ENCODE measurements at places on chromosomes 16 and 17. TPM values are rescaled to one million over a fixed set of nuclear protein-coding genes. Genes with fewer than 3 reads are reported as not detected.

- H3K27ac ChIP-seq = no peak overlapping the region
- no peak for DNase-seq
- H3K4me3 ChIP-seq = no peak overlapping the region
- peaks cover 11% of the 10 kb centered on the region for H3K27me3 ChIP-seq
- H3K36me3 ChIP-seq = peaks cover 5% of the 10 kb centered on the region
- peaks cover 14% of the 10 kb centered on the region for H3K4me1 ChIP-seq
Observed at GRCh38 chr17:67041941-67042899, 2.1 kb upstream of the CACNG1 start.

DNA sequence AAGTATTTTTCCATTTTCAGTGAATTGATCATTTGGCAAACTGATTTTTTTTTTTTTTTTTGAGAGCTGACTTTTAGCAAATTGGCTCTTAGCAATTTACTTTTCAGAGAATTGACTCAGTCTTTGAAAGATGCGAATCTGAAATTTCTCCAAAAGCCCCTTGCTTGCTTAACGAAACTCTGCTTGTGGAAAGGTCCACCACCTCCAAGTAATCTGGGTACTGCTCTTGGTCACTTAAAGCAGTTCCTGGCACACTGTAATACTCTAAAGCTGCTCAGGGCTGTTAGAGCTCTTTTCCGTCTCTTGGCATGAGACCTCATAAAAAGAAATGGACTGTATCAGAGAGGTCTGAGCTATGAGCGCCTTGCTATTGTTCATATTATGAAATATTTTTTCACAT lies 2.9 kb downstream of the GSDMB start:
- no peak for DNase-seq
- H3K4me3 ChIP-seq = no peak overlapping the region

The C16orf92 gene
- not detected for total RNA-seq

GRCh38 chr17:17935321-17936271 lies 36.6 kb downstream of the TOM1L2 start:
- H3K4me1 ChIP-seq = peaks cover 28% of the 10 kb centered on the region
- no peak for DNase-seq
- no peaks in the 10 kb centered on the region for H3K27me3 ChIP-seq

- H3K27me3 ChIP-seq = peaks cover 7% of the 10 kb centered on the region
- peaks cover 4% of the 10 kb centered on the region for H3K4me1 ChIP-seq
- no peak for DNase-seq
- no peak overlapping the region for H3K27ac ChIP-seq
- no peaks in the 10 kb centered on the region for H3K36me3 ChIP-seq
Observed at GRCh38 chr16:2507052-2507659, 6.6 kb upstream of the ATP6V0C start.

DNA sequence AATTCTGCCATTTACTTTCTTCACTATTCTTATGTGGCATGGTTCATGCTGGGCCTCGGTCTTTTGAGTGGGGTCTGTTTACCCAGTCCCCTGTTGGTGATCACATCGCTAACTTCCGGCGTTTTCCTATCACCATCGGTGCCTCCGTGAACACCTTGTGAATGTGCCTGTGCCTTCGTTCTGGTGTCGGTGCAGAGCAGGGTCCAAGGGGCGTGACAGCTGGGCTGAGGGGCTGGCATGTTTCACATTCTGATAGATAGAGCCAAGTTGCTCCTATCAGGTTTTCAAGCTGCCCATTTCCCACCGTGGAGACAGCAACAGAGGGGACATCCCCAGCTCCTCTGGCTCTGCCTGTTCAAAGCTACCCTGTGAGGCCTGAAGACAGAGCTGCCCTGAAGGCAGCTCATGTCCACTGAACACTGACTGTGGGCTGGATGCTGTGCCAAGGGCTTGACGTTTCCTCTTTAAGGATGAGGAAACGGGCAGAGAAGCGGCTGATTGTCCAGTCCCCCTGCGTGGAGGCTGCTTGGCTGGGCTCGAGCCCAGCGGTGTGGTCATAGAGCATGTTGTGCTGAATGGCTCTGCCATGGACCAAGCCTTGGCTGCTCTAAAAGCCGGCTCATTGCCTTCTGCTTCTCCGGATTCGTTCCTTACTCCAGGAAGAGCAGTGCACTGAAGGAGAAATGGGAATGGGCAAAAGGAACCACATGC lies 17.0 kb downstream of the DHODH start:
- no peaks in the 10 kb centered on the region for H3K27me3 ChIP-seq
- no peak overlapping the region for H3K4me3 ChIP-seq
- H3K36me3 ChIP-seq = no peaks in the 10 kb centered on the region

GRCh38 chr16:72999541-73000019 lies 48.3 kb downstream of the ZFHX3 start:
- peaks cover 14% of the 10 kb centered on the region for H3K4me1 ChIP-seq
- no peak overlapping the region for H3K27ac ChIP-seq
- H3K27me3 ChIP-seq = peaks cover 9% of the 10 kb centered on the region

GRCh38 chr16:84995663-84996062 lies 15.7 kb downstream of the ZDHHC7 start:
- H3K36me3 ChIP-seq = no peaks in the 10 kb centered on the region
- H3K4me3 ChIP-seq = no peak overlapping the region
- H3K4me1 ChIP-seq = peaks cover 5% of the 10 kb centered on the region
- DNase-seq = no peak
- peaks cover 2% of the 10 kb centered on the region for H3K27me3 ChIP-seq

- DNase-seq = no peak
- H3K27ac ChIP-seq = no peak overlapping the region
- no peaks in the 10 kb centered on the region for H3K4me1 ChIP-seq
- H3K36me3 ChIP-seq = no peaks in the 10 kb centered on the region
- H3K27me3 ChIP-seq = no peaks in the 10 kb centered on the region
- H3K4me3 ChIP-seq = no peak overlapping the region
Observed at GRCh38 chr16:80303691-80304090, 237.1 kb upstream of the DYNLRB2 start.

The GPR139 gene
- not detected for total RNA-seq

GRCh38 chr17:18028114-18028951 lies 10.6 kb downstream of the ATPAF2 start:
- no peaks in the 10 kb centered on the region for H3K36me3 ChIP-seq
- peak overlapping the region; percentile 31 for H3K27ac ChIP-seq
- DNase-seq = no peak
- H3K4me3 ChIP-seq = peak overlapping the region; percentile 38
- H3K27me3 ChIP-seq = peaks cover 7% of the 10 kb centered on the region

The TP53TG3E gene
- total RNA-seq = not detected

The GUCY2D gene
- not detected for total RNA-seq

GRCh38 chr17:21339011-21339410 lies 37.1 kb upstream of the KCNJ12 start:
- no peak overlapping the region for H3K27ac ChIP-seq
- no peak for DNase-seq
- H3K36me3 ChIP-seq = no peaks in the 10 kb centered on the region
- H3K27me3 ChIP-seq = peaks cover 4% of the 10 kb centered on the region
- H3K4me1 ChIP-seq = no peaks in the 10 kb centered on the region
- no peak overlapping the region for H3K4me3 ChIP-seq

The MMP25 gene
- total RNA-seq = not detected
